ENCODE measurements at places on chromosomes 4 and X.

GRCh38 chrX:40092808-40093435 is 4.8 kb downstream of the BCOR start:
- DNase-seq: no peak

GRCh38 chr4:19711871-19712270 is 539.8 kb upstream of the SLIT2 start:
- DNase-seq: peak; percentile 83

DNA sequence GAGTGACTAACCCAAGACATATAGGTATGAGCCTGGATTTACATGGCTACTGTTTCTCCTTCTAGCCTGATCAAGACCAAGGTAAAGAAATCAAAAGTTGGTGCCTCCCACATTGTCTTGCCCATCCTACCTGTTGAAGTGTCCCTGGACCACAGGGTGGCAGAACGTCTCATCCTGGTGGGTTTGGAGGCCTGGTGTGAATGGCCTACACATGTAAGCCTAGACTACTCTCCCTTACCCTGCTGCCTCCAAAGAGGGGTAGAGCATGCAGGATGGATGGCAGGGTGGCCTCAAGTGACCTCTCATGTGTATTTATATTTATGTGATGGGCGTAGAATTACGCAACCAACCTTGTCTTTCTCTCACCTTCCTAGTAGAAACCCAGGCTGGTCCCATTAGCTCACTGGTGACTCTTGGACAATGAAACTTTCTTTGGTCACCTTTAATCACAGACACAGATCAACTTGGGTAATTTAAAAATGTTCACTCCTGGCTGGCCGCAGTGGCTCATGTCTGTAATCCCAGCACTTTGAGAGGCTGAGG is 73.3 kb upstream of the SOD3 start:
- no peak for DNase-seq

GRCh38 chr4:152100379-152101201 is 339.8 kb upstream of the GATB start:
- no peak for DNase-seq

GRCh38 chr4:152202415-152202814 is 333.5 kb downstream of the FBXW7 start:
- no peak for DNase-seq

GRCh38 chr4:114694770-114695169 is 96.2 kb downstream of the UGT8 start:
- DNase-seq: peak; percentile 28

DNA sequence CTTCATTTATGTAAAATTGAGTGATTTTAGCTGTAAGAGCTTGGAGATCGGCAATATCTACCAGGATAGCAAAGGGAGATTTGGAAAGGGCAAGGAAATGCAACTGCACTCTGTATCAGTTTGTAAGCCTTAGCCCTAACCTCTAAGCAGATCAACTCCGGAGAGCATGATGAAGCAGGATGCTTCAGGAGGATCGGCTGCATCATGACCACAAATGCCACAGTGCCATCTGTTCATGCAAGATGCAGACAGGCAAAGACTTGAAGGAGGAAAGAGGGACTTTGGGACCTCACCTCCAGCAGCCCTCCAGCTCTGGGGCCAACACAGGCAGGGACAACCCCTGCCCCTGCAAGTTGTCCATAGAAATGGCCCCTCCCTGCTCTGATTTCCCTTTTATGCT is 377.6 kb upstream of the GATB start:
- no peak for DNase-seq

GRCh38 chr4:100493756-100494155 is 24.1 kb downstream of the EMCN start:
- DNase-seq: peak; percentile 63

- no peak for DNase-seq
Measured at GRCh38 chr4:16537926-16538325, 311.7 kb upstream of the TAPT1 start.

GRCh38 chr4:128676095-128676494 is 133.4 kb upstream of the JADE1 start:
- no peak for DNase-seq

DNA sequence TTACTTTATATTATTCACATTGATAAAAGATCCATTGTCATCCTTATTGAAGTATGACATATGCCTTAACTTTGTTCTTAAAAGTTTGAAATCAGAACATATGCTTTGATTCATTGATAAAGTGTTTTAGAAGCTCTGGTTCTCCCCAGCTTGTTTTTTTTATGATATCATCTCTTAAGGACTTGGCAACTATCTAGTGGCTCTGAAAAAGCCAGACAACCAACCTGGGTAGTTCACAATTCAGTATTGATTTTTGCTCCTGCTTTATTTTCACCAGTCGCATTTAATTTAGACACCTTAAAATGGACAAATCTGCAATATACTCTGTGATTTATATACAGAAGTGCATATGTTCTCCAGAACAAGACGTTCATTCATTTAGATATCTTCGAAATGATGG is 70.1 kb downstream of the GRIA2 start:
- no peak for DNase-seq

DNA sequence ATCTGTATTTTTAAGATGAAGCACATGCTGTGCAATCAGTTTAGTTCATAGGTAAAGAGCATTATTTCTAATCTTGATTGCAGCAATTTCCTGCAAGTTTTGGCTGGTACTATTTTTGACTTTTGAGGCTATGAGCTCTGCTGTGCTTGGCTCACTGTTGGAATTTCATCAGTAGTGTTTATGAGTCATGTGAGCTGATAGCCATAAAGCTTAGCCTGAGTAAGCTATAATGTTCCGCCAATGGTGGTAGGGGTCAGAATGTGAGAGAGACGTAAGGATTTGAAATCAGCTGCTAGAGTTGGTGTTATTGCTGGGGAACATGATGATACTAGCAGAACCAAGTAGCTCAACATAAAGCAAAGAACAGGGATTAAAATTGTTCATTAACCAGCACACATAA is 590.9 kb upstream of the GNPDA2 start:
- peak; percentile 11 for DNase-seq

DNA sequence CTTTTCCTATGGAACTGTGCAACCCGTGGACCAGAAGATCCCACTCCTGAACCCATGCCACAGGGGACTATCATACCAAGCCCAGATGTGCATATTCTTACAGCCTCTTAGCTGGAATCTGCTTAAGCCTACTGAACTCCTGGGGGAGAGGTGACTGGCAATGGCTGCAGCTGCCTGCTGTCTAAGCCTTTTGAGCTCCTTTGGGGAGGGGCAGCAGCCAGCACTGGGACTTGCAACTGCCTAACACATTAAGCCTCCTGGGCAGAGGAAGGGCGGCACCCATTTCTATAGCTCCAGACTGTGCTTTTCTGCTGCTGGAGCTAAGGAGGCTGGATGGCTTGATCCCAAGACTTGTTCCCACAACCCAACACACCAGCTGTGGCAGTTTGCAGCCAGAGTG is 117.9 kb upstream of the VEGFC start:
- DNase-seq: no peak

GRCh38 chrX:102138064-102138463 is 4.2 kb downstream of the TCEAL6 start:
- no peak for DNase-seq

DNA sequence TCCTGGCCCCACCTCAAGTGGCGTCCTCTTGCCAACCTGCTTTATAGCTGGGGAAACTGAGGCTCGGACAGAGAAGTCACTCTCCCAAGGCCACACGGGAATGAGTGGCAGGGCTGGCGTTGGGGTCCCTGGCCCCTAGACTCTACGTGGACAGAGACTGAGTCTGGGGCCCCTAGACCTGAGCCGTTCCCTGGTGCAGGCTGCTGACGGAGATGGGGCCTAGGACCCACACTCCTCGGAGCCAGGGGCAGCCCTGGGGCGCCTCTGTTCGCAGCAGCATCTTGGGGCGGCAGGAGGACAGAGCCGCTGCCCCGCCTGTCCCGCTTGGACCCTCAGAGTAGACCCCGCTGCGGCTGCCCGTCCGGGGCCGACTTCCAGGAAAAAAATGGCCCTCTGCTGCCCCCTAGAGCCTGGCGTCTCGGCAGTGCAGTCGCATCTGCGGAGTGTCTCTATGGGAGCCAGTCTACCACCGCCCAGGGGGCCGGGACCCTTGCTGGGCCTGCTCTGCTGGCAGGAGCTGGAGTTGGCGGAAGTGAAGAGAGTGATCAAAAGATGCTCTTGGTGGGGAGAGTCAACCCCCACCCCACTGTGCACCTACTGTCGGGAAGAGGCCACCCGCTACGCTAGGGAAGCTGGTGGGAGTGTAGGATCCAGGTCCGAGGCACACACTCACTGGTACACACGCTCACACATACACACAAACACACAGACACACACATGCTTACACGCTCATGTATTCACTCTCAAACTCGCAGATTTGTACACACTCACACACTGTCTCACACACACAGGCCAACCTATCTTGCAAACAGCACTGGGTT is 220.1 kb downstream of the AFAP1 start:
- peak; percentile 33 for DNase-seq

DNA sequence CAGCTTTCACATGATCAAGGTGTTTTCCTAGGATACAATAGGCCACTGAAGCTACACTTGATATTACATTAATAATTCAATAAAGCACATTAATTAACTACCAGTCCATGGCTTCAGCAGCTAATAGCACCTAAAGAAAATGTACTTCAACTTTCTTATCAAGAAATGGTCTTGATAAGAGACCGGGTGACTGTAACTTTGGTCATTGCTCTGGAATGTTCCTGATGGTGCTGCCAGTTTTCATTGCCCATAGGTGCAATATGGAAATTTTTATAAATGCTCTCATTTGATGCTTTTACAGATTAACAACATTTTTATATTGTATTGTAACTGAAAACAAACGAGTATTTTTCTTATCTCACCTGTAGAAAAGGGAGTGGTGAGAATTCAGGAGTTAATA is 165.4 kb downstream of the SHROOM3 start:
- DNase-seq: no peak

GRCh38 chrX:44104699-44105098 is 131.5 kb upstream of the NDP start:
- DNase-seq: no peak

- no peak for DNase-seq
Measured at GRCh38 chr4:71138007-71138615, 144.7 kb downstream of the DCK start.

DNA sequence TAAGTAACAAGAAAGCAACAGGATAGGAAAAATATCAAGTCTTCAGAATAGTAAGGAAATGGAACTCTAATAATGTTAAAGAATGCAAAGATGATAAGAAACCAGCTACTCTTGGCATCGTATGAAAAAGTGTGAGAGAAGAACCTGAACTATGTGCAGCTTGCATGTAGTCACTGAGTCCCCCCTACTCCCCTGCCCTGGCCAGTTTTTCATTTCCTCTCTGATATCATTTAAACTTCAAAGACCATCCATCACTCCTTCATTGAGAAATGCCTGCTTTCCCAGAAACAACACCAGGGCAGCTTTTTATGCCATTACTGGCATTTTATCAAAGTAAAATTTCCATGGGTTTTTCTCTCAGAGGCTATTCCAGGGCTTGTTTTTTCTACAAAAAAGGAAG is 28.1 kb downstream of the INPP4B start:
- peak; percentile 57 for DNase-seq

DNA sequence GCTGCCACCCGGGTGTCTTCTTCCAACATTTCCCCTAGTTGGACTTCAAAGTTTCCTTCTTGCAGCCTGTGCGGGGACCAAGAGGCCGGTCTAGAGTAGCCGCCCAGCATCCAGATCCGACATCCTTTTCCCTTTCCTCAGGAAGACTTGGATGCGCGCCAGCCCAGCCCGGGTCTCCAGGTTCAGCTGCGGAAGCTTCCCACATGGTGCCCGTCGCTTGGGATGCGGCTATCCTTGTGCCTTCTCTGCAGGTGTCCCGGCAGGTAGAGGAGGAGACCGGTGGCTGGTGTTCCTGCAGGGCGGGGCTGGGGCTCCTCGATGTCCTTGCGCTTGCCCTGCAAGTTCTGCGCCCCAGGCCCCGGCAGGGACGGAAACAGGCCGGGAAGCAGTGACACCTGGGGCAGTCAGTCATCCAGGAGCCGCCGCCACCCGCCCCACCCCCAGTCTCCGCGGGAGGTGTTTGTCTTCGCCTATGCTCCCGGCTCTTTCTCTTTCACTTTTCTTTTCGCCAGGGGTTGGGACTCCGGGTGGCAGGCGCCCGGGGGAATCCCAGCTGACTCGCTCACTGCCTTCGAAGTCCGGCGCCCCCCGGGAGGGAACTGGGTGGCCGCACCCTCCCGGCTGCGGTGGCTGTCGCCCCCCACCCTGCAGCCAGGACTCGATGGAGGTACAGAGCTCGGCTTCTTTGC is at the start of gene IL15:
Gene IL15 (plus strand): TSS at position 502 of the 689 bp plus-strand sequence. CDS start 82,882 bp downstream, outside the sequence.
- DNase-seq: peak; percentile 52

DNA sequence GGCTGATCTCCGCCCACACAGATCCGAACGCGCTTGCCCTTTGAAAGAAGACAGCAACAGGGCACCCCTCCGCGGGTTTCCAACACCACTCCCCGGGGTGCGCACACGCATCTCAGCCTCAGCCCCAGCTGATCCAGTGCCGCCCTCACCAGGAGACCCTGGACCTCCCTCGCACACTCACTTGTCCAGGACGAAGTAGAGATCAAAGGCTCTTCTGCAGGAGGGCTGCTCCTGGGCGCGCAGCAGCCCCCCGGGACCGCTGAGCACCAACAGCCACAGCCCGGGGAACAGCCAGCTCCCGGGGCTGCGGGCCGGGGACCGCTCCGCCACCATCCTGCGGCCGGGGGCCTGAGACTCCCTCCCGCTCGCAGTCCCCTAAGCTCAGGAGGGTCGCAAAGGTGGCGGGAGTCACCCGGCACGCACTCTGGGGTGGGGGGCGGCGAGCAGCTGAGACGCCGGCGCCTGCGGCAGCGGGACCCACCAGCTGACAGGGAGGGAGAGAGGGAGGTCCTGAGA is 743 bp downstream of the ANTXR2 start:
- DNase-seq: peak; percentile 41

- DNase-seq: no peak
Measured at GRCh38 chr4:52317981-52318380, 266.9 kb downstream of the SPATA18 start.

DNA sequence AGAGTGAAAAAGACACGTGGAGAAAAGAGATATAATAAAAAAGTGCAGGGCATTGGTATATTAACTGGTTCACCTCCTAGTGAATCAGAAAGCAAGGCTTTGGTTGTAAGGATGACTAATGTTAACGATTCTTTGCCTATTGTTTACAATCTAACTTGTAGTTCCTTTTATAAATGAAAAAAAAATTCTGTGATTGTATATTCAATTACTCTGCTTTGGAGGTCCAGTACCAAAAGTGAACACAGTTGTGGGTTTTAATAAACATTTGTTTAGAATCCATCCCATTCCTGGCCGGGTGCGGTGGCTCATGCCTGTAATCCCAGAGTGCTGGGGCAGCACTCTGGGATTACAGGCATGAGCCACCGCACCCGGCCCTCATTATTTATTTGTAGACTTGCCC is 36.9 kb upstream of the PRSS12 start:
- DNase-seq: no peak

GRCh38 chrX:20217271-20217670 is 49.4 kb downstream of the RPS6KA3 start:
- peak; percentile 56 for DNase-seq

- peak; percentile 17 for DNase-seq
Measured at GRCh38 chr4:38621028-38621684, 42.8 kb upstream of the KLF3 start.

- DNase-seq: peak; percentile 70
Measured at GRCh38 chr4:161444626-161445025, 719.2 kb downstream of the FSTL5 start.

GRCh38 chrX:109918753-109919152 is 84.2 kb upstream of the TMEM164 start:
- no peak for DNase-seq

Data from fibroblast of skin of right quadriceps (primary cell).